ENCODE measurements at places on chromosomes 16 and 17.

- no peak for DNase-seq
Measured at GRCh38 chr16:8955828-8956227, 7.9 kb downstream of the USP7 start.

GRCh38 chr16:50509521-50510341 lies 38.5 kb upstream of the NKD1 start:
- no peak for DNase-seq

DNA sequence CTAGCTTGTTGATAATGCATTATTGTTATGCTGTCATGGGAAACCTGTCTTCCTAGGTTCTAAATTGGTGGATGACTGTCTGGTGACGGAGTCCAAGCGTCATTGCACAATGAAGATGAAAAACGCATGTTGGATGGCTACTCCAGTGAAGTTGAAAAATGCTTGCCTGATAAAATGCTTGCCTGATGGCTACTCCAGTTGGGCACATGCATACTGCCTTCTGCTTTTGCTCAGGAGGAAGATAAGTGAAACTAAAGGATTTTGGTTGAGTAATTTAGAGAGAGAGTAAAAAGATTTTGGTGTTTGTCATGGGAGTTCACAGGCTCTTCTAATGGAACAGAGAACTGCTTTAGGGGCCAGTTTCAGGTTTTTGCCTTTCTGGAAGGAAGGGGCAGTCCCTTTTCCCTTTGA lies 118.6 kb downstream of the PRKCA start:
- DNase-seq, result peak; percentile 95

- DNase-seq, result no peak
Measured at GRCh38 chr16:66188917-66189725, 177.4 kb upstream of the CDH5 start.

DNA sequence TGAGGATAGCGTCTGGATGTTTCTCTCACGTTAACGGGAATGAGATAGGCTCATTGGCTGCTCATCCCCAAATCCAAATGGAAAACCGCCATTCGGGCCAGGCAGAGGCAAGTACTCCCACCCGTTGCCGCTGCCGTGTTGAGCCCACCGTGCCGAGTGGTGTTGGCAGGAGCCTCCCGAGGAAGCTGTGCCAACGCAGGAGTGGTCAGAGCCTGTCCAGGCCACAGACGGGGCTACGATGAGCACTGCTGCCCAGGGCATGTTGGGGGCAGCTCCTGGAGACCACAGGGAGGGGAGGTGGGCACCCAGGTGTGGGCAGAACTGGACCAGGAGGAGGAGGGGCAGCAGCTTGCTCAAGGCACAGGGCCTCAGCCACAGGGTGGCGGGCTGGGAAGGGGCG lies 72.0 kb downstream of the KLHDC4 start:
- no peak for DNase-seq

- DNase-seq, result no peak
Measured at GRCh38 chr17:81334987-81335772, 40.1 kb upstream of the SLC38A10 start.

All from trophoblast cell (in vitro differentiated cells and primary cell).